ENCODE measurements at places on chromosomes 12 and 14. TPM values are rescaled to one million over a fixed set of nuclear protein-coding genes. Genes with fewer than 3 reads are reported as not detected.

The C2CD5 gene
- 15.9 TPM for total RNA-seq

The BCL7A gene
- 14.5 TPM for total RNA-seq

The CLEC2B gene
- total RNA-seq, result 2.4 TPM

The LGMN gene
- total RNA-seq, result 37.2 TPM

The IRAK3 gene
- total RNA-seq, result 2.4 TPM

The MYH7 gene
- not detected for total RNA-seq

The L3HYPDH gene
- total RNA-seq, result 25.1 TPM

The CLEC1B gene
- not detected for total RNA-seq

The SLC4A8 gene
- total RNA-seq, result 18.8 TPM

The OR10AD1 gene
- total RNA-seq, result not detected

The INHBE gene
- total RNA-seq, result 0.59 TPM

The GRIP1 gene
- 9.2 TPM for total RNA-seq

The PCNX4 gene
- total RNA-seq, result 60.0 TPM

Data from Panc1 (cell line).